ENCODE measurements at places on chromosomes 7 and 10.

- no peak for DNase-seq
Observed at GRCh38 chr10:52526251-52526823, 212.3 kb downstream of the DKK1 start.

- DNase-seq, result no peak
Observed at GRCh38 chr7:158123753-158124152, 463.9 kb downstream of the PTPRN2 start.

GRCh38 chr7:132135746-132136385 lies 440.4 kb downstream of the PLXNA4 start:
- no peak for DNase-seq

- DNase-seq, result peak; percentile 93
Observed at GRCh38 chr10:104328896-104329710, 9.2 kb downstream of the ITPRIP start.

DNA sequence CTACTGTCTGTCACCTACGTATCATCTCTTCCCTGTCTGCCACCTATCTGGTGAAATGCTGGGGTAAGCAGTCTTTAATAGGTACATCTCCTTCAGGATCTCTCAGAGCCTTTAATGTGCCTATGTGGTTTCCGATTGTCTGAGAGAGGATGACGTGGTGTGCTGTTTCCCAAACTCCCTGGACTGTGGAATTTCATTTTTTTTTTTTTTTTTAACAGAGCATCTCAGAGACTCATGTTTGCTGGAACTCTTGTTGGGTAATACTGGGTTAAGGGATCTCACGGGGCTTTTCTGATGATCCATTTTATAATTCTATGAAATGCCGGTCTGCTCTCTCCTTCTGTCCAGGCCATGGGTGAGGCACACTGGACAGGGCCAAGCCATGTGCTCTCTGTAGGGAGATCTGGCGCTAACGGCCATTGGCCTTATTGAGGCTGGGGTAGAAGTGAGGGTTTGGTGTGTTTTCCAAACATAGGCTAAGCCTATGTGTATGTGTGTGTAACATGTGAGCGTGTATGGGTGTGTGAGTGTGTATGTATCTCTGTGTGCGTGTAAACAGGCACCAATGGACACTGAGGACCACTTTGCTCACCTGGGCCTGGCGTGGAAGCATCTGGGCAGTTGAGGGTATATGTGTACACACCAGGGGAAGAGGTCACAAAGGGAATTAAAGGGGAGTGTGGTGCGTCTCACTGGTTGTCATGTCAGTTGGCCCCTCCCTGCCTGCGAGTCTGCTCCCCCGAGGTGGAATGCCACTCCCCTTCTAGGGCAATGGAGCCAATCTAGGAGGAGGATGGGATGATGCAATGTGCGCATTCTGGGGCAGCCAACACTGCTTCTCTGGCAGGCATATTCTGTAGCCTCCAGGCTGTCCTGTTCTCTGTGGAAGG lies 7.8 kb downstream of the ADRA2A start:
- DNase-seq, result no peak

DNA sequence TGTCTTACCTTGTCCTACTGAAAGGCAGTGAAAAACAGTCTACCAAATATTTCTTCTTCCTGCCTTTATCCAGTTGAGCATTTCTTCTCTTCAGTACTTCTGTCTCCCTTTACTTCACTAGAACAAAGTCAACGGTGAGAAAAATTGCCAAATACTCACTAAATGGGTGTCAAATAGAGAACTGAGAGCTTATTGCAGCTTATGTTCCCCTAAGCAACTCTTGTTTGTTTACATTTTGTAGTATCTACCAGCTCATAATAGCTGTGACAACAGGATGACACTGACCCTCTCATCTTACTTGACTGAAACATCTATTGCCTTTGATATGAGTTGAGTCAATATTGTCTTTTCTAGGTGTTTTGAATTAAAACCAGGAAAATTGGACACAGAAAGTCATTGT lies 327.9 kb upstream of the SORCS1 start:
- no peak for DNase-seq
